Epithelial cell of umbilical artery (primary cell): ENCODE measurements at places on chromosomes 11 and 22. TPM values are rescaled to one million over a fixed set of nuclear protein-coding genes. Genes with fewer than 3 reads are reported as not detected.

The ARRB1 gene
- total RNA-seq: 52.0 and 83.9 TPM in 2 replicates

The MUC5B gene
- not detected in 2 replicates for total RNA-seq

The UBQLNL gene
- not detected in 2 replicates for total RNA-seq

The NLRP14 gene
- total RNA-seq: under 0.01 and 0.15 TPM in 2 replicates

The CALCB gene
- total RNA-seq: 0.30 TPM in 1 of 2 replicates, not detected in the other

The MPZL2 gene
- total RNA-seq: 82.5 and 180 TPM in 2 replicates

The SLC22A8 gene
- total RNA-seq: not detected in 2 replicates

The RIBC2 gene
- 0.32 and 1.4 TPM in 2 replicates for total RNA-seq

The JAML gene
- total RNA-seq: 0.65 and 1.2 TPM in 2 replicates

The FADS1 gene
- 69.8 and 75.5 TPM in 2 replicates for total RNA-seq

The OR52N4 gene
- total RNA-seq: not detected in 2 replicates

The RIMBP3B gene
- not detected in 2 replicates for total RNA-seq

The OVOL1 gene
- not detected in 2 replicates for total RNA-seq

The NEFH gene
- 0.97 and 1.1 TPM in 2 replicates for total RNA-seq

The CDKN1C gene
- total RNA-seq: 3.2 and 5.8 TPM in 2 replicates

The SCUBE2 gene
- total RNA-seq: 0.15 and 0.32 TPM in 2 replicates

The PKDREJ gene
- total RNA-seq: not detected in 2 replicates

The ANO3 gene
- not detected in 2 replicates for total RNA-seq

The MTMR2 gene
- 33.1 and 40.1 TPM in 2 replicates for total RNA-seq

The IL10RA gene
- not detected in 2 replicates for total RNA-seq

The MS4A7 gene
- total RNA-seq: not detected in 2 replicates

The OR52B4 gene
- not detected in 2 replicates for total RNA-seq

The GGA1 gene
- 28.3 and 29.6 TPM in 2 replicates for total RNA-seq

The XBP1 gene
- 178 and 254 TPM in 2 replicates for total RNA-seq

The SCGB1C1 gene
- total RNA-seq: not detected in 2 replicates

The ROBO4 gene
- 132 and 166 TPM in 2 replicates for total RNA-seq
